ENCODE measurements at places on chromosomes 4 and X. TPM values are rescaled to one million over a fixed set of nuclear protein-coding genes. Genes with fewer than 3 reads are reported as not detected.

The TLR2 gene
- polyA plus RNA-seq, result 2.6 TPM

The KLHL5 gene
- polyA plus RNA-seq, result 21.1 TPM

DNA sequence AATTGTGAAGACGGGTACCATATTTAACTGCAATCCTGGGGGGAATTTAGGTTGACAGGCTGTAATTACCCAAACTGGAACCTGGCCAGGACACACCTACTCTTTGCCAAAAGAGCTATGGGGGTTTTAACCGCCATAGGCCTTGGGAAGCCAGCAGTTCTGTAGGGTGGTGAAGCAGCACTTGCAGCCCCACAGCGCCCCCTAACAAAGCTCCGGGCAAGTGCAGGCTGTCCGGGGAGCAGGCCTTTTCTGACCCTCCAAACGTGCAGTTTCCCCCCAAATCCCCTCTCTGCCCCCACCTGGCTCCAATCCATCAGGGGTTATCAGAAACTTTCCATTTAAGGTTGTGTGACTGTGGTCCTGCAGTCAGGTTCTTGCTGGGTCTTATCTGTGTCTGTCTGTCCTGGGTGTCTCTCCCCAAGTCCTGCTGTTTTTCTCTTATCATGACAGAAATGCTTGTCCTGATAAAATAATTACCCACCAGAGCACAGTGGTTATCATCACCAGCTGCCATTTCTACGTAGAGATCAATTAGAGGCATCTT, 350.9 kb downstream of the MID1IP1 start:
- DNase-seq, result no peak

The MAP7D2 gene
- 0.80 TPM for polyA plus RNA-seq

- DNase-seq, result no peak
Measured at GRCh38 chr4:16267639-16268038, 41.4 kb upstream of the TAPT1 start.

DNA sequence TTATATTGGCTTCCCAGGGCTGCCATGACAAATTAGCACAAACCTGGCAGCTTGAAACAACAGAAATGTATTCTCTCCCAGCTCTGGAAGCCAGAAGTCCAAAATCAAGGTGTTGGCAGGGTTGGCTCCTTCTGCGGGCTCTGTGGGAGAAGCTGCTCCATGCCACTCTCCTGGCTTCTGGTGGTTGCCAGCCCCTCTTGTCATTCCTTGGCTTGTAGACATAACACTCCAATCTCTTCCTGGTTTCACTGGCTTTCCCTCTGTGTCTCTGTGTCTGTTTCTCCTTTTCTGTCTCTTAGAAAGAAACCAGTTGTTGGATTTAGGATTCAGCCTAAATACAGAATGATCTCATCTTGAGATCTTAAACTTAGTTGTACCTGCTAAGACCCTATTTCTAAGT, 85.5 kb downstream of the USP46 start:
- no peak for DNase-seq

DNA sequence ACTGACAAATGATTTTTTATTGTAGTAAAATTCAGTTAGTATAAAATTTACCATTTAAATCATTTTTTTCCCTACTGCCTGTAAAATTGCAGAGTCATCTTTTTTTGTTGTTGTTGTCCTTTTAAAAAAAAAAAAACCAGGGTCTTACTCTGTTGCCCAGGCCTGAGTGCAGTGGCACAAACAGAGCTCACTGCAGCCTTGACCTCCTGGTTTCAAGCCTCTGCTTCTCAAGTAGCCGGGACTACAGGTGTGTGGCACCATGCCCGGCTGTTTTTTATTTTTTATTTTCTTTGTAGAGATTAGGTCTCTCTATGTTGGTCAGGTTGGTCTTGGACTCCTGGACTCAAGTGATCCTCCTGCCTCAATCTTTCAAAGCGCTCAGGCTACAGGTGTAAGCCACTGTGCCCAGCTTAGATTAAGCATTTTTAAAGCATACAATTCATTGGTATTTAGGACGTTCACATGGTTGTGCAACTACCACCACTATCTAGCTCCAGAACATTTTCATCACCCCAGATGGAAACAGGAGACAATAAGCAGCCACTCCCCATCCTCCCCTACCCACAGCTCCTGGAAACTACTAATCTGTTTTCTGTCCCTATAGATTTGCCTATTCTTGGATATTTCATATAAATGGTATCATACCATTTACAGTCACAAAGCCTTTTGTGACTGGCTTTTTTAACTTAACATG, 59.7 kb upstream of the PGRMC2 start:
- DNase-seq, result no peak

The TEC gene
- 1.1 TPM for polyA plus RNA-seq

DNA sequence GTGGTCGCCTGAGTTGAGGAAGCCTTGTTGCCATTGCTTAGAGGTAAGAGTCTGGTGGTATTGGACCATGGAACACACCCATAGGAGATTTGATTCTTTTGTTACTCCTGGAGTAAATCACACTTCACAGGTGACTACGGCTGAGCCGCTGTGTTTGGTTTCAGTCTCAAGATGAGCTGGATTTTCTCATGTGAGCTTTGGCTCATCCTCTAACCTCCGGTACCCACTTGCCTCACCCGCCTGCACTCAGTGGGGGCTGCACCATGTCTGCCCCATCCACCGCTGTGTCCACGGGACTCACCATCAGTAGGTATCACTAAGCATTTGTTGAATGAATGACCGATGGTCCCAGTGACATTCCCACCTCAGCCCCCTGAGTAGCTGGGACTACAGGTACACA, 52.7 kb downstream of the HTT-AS start:
- no peak for DNase-seq

DNA sequence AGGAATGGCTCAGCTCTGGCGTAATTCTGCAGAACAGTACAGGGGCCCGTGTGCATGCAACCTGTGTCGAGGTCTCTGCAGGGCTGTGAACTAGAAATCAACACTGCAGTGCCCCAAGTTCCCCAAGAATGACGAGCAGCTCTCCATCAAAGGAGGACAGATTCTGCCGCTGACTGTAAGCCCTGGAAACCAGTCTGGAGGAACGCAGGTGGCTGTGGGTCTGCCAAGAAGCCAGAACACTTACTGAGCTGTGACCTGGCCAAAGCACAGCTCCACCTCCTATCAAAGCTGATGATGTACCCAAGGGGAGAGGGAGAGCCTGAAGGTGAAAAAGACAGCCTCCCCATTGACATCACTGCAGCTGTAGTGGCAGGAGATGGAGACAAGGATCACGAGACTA, 80.3 kb upstream of the STS start:
- DNase-seq, result no peak

DNA sequence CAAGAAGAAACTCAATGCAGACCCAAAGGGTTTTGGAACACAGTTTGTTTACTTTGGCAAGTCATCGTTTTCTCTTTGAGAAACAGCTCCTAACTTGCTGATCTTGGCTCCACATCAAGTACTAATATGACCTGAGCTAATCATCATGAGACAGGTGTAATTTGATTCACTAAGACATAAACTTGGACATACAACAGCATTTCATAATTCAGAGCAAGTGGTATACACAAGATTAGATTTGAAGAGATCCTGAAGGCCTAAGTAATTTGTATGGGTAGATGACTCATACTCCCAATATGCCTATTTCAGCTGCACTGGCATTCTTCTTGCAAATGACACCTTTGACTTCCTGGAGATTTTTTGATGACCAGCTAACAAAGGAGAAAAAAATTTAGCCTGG, 1521.7 kb downstream of the RPA4 start:
- DNase-seq, result no peak

- no peak for DNase-seq
Measured at GRCh38 chr4:70062000-70062399, 11.8 kb downstream of the HTN1 start.
